ENCODE measurements at places on chromosomes 12 and 14.

- DNase-seq, result no peak
These were observed 21.8 kb downstream of the VPS37B start for GRCh38 chr12:122874081-122874480.

- DNase-seq, result no peak
These were observed 63.4 kb upstream of the PTGR2 start for GRCh38 chr14:73788317-73788598.

- DNase-seq, result no peak
These were observed 180.6 kb downstream of the AACS start for GRCh38 chr12:125245581-125246557.

- DNase-seq, result no peak
These were observed 8.8 kb upstream of the CLECL1 start for GRCh38 chr12:9741726-9742125.

DNA sequence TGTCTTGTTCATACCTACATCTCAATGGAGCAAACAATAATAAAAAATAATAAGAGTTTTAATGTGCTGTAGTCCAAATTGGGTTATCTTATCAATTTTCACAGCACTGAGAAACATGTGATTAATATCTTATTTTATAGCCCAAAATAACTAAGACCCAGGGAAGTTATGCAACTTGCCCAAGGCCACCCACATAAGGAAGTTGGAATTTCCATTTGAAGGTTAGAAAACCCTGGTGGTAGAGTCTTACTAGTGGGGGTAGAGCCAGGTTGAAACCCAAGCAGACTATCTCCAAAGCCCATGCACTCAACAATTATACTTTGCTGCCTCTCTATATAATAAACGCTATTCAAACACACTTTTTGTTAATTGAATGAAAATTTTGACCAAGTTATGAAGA, 270.0 kb upstream of the CAND1 start:
- no peak for DNase-seq

- no peak for DNase-seq
These were observed 336.8 kb downstream of the NAV3 start for GRCh38 chr12:78167510-78167909.

GRCh38 chr12:52266514-52266913, 7.9 kb upstream of the KRT86 start:
- no peak for DNase-seq

All from stimulated activated CD8-positive, alpha-beta memory T cell treated with anti-CD3 and anti-CD28 coated beads, Interleukin-4, amount 100 ng/mL, for 1 hour (primary cell).